ENCODE measurements at places on chromosomes 3 and 15.

GRCh38 chr3:69160107-69160506 lies 37.7 kb upstream of the LMOD3 start:
- no peak for DNase-seq

DNA sequence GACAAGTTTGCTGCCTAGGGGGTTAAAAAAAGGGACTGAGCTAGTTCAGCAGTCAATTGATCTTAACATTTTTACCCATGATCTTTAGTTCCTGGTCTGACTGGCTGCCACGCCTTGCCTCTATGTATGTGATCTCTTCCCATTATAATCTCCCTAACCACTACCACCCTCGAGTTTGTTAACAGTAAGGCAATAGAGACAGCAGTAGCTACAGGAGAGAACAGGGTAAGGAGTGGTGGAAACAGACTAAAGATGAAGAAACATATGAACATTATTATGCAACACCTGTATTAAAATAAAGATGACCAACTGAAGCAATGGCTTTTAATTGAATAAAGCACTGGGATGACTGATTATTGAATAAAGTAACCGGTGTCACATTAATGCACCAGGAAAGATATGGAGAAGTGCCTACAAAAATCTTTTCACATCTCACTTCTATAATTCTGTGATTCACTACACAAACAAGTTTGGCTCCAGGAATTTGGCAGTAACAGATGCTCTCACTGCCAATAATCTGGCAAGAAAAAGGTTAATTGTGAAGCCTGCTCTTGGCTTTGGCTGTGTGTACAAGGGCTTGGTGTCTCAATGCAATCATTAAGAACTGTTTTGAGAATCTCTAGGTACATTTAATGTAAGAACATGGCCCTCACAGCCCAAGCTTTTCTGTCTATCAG lies 95.7 kb downstream of the HHLA2 start:
- DNase-seq, result no peak

GRCh38 chr15:42069496-42070278 lies 24.7 kb downstream of the PLA2G4D start:
- DNase-seq, result no peak

- DNase-seq, result no peak
Observed at GRCh38 chr15:46892621-46893160, 824.6 kb upstream of the SEMA6D start.

- DNase-seq, result no peak
Observed at GRCh38 chr15:101698314-101698713, 26.0 kb downstream of the TARS3 start.

DNA sequence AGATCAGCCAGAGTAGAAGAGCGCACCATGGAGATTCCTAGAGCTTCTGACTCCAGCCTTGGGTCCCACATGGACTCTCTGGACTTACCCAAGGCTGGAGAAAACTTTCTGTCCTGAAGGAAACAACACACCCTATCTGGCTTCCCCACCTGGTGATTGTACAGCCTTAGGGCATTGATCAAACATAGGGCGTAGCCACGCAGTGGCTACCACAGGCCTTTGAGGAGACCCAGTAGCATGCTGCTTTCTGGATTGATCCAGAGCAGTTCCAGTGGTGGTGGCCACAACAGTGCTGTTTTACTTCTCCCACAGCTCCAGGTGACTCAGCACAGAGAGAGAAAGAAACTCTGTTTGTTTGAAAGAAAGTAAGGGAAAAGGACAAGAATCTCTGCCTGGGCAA lies 23.5 kb downstream of the PYDC2 start:
- DNase-seq, result no peak

- no peak for DNase-seq
Observed at GRCh38 chr3:186169379-186169778, 60.5 kb upstream of the ETV5 start.

- no peak for DNase-seq
Observed at GRCh38 chr3:101868534-101869464, 19.5 kb downstream of the NFKBIZ start.

DNA sequence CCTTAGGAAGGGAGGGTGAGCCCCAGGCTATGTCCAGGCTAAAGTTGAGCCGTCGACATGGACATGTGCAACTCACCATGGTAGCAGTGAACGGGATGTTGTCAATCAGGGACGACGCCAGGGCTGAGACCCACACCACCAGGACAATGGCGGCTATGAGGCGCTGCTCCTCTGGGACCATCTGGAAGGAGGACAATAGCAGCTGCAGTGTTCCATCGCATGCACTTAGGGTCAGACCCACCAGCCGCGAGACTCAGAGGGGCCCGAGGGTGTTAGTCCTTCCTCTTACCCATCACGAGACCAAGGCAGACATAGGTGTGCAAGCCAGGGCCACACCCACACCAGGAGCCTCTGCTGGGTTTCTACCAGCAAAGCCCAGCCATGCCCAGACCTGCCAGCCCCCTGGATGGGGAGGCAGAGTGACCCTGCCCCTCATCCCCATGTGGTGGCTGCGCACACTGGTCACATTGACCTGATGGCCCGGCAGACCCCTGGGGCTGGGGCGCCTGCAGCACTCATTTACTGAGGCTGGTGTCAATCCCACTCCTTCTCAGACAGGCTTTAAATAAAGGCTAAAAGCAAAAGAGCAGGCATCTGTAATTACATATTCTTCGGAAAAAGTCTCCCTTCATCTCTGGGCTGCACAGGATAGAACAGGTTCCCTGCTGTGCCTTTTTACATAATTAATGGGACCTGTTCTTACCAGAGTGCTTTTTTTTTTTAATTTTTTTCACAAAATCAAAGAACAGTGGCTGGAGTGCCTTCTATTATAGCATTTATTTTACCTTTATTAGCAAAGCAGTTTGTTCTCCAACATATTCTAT lies 227.8 kb downstream of the OCA2 start:
- DNase-seq, result no peak

GRCh38 chr3:124483915-124484470 lies 246.3 kb upstream of the UMPS start:
- DNase-seq, result no peak

DNA sequence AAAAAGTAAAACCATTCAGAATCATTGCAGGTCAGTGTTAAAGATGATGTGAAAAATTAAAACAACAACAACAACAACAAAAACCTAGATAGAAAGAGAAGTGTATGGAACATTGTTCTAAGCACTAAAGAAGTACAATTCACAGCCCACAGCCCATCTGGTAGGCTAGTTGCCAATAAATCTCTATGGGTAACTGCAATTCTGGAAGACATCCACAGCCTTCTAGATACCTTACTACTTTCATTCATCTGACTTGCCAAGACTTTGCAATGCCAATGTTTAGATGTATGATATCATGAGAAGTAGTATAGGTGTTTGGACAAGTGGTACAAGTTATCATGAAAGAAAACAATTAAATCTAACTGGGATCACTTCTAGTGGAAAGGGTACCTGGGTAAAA lies 198.6 kb downstream of the VGLL3 start:
- DNase-seq, result no peak

DNA sequence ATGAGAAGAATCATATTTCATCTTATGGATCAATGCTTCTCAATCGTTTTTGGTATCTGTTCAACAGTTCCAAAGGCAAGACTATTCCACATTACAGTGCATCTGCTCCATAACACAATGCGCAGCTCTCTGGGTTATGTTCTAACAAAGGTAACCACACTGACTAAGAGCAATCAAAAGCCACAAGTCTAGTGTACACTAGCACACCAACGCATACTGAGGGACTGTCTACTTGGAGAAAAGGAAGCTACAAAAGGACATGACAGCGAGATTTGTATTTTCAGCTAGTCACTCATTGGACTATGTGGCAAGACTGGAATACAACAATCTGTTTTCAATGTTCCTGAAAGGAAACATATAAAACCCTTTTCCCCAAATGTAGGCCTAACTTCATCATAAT lies 35.8 kb downstream of the SETD2 start:
- DNase-seq, result no peak

- no peak for DNase-seq
Observed at GRCh38 chr15:38553071-38553470, 11.5 kb downstream of the RASGRP1 start.

DNA sequence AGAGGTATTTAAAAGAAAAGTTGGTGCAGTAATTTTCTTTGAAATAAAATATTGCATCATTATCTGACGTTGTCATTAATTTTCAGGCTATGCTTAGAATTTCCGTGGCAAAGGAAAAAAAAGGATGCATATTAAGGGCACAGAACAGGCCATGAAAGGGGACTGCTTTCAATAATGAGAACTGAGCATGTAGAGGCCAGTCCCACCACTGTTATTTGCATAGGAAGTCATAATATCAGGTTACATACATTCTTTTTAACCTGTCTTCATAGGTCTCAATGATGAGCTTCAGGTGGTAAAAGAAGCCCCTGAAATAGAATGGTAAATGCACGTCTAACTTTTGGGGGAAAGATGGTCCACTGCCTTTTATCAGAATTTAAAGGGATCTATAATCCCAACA lies 272.1 kb upstream of the ALCAM start:
- DNase-seq, result no peak

GRCh38 chr15:87851497-87851896 lies 405.0 kb downstream of the NTRK3 start:
- DNase-seq, result no peak

GRCh38 chr3:129017484-129017899 lies 16.4 kb downstream of the EFCC1 start:
- DNase-seq, result no peak

GRCh38 chr15:50261981-50262380 lies 3.5 kb downstream of the HDC start:
- DNase-seq, result no peak

DNA sequence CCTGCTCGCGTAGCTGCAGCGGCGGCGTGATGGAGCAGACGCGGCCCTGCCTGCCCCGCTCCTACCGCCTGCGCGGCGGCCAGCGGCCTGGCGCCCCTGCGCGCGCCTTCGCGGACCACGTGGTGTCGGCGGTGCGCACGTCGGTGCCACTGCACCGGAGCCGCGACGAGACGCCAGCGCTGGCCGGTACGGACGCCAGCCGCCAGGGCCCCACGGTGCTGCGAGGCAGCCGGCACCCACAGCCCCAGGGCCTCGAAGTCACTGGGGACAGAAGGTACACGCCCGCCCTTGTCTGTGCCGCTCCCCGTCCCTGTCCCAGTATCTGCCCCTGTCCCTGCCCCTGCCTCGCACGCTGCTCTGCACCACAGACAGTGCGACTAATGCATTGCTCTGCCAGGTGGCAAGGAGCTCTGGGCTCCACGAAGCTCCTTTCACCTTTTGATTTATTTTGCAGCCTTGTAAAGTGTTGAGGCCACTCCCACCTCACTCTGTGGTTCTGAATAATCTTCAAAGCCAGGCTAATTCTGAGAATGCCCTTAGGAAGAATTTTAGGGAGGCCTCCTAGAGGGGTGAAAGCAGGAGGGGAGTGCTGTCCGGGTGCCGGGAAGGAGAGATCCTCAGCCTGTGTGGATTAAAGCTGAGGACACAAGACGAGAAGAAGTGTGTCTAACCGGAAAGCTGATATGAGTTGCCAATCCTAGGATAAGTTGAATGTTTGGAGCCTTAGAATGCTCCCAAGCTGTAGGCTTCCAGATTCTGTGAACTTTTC lies 100.0 kb downstream of the THSD4 start:
- no peak for DNase-seq

DNA sequence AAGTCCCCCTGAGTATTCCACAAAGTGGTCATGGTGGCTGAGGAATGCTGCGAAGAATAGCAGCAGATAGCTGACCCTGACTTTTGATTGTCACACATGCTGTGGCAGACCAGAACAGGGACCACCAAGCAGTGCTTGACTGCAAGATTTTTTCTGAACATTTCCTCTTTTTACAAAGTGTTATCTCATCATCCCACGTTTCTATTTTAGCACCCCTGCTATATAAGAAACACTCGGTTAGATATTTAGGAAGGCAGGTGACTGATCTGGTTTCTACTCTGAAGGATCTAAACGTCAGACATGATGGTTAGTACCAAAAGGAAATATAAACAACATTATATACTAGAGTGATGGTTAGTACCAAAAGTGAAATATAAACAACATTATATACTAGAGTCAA lies 9.1 kb downstream of the SLC25A26 start:
- DNase-seq, result no peak

DNA sequence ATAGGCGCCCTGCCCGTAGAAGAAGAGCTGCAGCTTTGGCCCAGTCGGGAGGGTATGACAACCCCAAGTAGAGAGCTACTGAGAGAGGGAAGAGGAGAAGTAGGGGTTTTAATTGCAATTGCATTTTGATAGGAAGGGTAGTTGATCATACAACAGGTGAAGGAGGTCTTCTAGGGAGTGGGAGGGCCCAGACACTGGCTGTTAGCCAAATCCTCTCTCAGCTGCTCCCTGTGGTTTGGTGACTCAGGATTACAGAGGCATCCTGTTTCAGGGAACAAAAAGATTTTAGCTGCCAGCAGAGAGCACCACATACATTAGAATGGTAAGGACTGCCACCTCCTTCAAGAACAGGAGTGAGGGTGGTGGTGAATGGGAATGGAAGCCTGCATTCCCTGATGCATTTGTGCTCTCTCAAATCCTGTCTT lies 408.9 kb upstream of the THBS1 start:
- peak; percentile 46 for DNase-seq

DNA sequence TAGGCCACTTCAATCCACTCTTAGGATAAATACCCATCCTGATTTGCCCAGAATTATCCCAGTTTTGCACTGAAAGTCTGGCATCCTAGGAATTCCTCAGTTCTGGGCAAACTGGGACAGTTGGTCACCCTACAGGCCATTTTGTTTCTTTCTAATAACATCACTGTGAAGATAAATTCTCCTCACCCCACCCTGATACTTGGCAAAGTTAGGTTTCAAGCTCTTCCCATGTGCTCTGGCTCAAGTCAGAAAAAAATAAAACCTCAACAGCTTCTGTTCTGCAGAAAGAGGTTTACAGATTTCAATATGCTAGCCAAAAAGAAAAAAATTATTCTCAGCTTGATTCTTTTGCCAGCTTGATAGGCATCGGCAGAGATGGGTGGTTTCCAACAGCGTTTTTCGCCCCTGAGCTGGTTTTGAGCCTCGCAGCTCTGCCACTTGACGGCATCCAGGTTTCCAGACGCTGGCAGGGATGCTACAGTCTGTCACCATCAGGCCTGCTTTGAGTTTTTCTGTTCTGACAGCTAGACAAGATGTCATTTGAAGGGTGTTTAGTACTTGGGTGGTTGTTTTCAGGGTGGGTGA lies 171.4 kb downstream of the SSR3 start:
- DNase-seq, result no peak

DNA sequence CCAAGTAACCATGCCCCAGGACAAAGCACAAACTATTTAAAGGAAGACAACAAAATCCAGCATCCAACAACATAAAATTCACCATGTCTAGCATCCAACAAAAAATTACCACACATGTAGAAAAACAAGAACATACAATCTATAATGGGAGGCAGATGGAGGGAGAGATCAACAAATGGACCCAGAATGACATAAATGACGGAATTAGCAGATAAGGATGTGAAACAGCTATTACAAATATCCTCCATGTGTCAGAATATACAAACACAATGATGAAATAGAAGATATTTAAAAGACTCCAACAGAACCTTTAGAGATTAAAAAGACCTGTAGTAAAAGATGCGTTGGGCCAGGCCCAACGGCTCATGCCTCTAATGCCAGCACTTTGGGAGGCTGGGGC lies 10.8 kb downstream of the LYSMD4 start:
- DNase-seq, result no peak

- DNase-seq, result no peak
Observed at GRCh38 chr15:98856532-98856907, 151.1 kb downstream of the PGPEP1L start.

- DNase-seq, result no peak
Observed at GRCh38 chr15:65083262-65083701, 6.7 kb downstream of the KBTBD13 start.

Data from psoas muscle (tissue), 8 donors.